ENCODE measurements at places on chromosomes 2 and 18.

DNA sequence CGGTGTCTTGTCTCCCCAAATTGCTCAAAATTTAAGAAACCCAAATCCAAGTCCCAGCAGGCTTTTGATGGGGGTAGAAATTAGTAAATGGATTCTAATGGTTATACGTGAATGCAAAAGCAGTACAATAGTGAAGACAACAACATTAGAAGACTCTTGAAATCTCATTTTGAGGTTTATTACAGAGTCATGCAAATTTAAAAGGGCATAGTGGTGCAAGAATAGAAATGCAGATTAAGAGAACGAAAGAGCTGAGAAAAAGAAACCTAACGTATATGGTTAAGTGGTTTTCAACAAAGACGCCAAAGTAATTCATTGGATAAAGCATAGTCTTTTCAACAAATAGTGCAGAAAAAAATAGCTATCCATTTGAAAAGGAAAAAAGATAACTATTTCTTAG lies 33.2 kb upstream of the CXXC1 start:
- no peak for DNase-seq

- DNase-seq: no peak
Observed at GRCh38 chr2:130878316-130878715, 41.6 kb downstream of the ARHGEF4 start.

DNA sequence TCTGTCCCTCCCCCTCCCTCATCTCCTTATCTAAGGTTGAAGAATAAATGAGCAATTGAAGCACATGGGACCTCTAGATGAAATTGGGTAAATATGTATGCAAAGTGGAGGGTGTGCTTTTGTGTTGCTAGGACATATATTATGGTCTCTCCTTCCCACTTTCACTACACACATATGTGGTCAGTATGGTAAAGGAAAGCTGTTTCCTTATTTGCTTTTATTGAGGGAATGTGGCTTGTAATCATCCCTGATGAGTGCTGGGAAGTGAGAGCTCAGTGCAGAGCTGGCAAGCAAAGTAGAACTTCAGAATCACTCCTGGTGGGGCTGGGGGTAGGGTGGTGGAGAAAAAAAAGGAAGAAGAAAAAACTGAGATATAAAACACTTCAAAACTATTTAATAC lies 189.9 kb upstream of the ATP5MC3 start:
- DNase-seq: no peak

DNA sequence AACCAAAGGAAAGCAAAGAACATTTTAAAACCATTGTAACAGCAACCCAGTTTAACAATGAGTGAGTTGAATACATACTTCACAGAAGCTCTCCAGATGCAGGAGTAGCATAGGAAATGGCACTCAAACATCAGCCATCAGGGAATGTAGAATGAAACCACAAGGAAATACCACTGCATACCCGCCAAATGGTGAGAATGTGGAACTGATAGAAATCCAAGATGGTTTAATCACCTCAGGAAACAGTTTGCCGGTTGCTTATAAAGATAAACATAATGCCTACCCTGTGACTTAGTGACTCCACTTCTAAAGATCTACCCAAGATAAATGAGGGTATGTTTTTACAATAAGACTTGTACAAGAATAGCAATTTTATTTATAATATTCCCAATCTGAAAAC lies 132.0 kb downstream of the GALNT1 start:
- peak; percentile 69 for DNase-seq

GRCh38 chr2:117613101-117613500 lies 201.4 kb upstream of the DDX18 start:
- no peak for DNase-seq

DNA sequence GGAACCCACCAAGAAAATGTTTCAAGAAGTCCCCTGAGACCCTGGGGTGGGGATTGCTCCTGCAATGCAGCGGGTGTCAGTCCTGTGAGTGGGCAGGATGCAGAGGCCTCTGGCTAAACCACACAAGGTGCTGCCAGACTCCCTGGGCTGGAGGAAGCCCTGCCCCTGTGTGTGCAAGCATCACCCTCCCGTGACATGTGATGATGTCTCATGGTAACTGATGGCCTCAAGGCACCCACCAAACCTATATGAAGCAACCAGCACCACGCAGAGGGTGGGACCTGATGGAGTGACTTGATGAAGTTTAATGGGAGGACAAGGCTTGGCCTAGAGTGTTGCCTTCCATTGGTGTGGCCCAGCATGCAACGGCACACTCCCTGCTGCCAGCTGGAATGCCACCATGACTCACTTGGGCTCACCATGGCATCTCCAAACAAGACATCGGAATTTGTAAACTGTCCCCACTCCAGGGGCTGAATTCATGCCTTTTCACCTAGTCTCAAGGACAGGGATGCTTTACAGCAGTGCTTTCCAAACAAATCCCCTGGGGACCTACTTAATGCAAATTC lies 8.7 kb upstream of the SLC14A1 start:
- DNase-seq: no peak

- DNase-seq: peak; percentile 68
Observed at GRCh38 chr2:141055531-141055930, 1075.3 kb downstream of the LRP1B start.

DNA sequence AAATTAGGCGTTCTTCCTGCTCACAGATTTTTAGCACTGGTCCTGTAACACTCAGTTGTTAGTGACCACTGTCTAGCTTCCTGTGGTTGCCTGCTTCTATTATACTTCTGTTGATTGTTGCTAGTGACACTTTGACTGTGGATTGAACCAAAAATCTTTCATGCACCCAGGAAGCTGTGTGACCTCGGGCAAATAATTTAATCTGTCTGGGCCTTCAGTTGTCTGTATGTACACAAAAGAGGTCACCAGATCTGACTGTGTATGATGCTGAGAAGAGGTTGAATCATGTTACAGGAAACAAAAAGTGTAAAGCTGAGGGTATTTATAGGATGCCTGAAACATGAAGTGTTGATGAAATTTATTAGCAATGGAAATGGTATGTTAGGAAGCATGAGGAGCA lies 12.7 kb downstream of the ICOS start:
- DNase-seq: peak; percentile 8

DNA sequence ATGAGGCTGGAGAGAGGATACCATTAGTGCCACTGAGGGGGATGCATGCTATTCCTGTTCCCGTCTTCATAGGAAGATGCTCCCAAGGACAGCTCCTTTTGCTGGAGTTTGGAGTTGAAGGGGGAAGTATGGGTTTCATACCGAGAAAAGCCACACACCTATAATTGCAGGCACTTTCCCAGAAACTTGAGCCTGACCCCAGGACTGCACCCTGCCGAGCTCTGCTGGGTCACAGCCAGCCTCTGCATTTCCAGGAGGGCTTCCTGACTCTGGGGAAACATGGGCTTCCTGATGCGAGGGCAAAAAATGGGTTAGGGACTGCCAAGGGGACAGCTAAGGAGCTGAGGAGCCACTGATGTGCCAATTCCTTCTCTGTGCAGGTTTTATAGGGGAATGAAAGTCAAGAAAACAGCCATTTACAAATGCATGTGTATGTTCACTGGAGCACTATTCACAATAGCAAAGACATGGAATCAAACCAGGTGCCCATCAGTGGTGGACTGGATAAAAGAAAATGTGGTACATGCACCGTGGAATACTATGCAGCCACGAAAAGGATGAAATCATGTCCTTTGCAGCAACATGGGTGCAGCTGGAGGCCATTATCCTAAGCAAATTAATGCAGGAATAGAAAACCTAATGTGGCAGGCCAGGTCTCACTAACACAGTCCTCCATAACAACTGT lies 104.5 kb downstream of the ACAA2 start:
- no peak for DNase-seq

DNA sequence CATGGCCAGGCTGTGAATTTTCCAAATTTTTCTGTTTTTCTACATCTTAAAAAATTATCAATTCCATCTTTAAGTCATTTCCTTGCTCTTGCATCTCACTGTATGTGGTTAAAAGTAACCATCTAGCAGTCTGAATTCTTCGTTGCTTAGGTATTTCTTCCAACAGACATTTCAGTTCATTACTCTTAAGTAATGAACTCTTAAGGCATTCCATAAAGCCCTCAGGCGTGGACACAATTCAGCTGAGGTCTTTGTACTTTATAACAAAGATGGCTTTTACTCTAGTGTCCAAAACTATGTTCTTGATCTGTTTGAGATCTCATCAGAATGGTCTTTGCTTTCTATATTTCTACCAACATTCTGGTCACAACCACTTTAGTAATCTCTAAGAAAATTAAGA lies 253.9 kb upstream of the GCFC2 start:
- DNase-seq: no peak

GRCh38 chr18:77071711-77072292 lies 60.8 kb downstream of the MBP start:
- DNase-seq: peak; percentile 96

- no peak for DNase-seq
Observed at GRCh38 chr2:1915196-1915595, 170.9 kb upstream of the PXDN start.

DNA sequence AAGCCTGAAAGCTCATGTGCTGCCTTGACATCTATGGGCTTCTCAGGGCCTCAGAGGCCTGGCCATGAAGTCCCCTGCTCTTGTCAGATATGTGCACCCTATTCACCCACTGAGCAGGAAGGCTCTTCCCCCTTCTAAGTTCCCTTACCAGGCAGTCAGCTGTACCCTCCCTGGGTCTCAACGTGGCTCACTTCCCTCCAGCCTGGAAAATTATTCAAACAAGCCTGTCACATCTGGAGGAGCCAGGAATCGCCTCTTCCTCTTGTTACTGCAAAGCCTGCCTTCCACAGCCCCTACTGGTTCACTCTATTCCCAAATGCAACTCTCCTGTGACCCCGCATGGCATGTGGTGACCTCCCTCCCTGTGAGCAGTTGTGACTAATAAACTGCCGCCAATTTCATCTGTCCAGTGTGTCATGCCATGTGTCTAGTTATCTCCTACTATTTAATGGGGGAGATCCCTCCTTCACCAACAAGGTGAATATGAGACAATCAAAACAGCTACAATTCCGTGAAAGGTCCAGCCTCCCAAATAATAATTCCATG lies 8.4 kb upstream of the SERPINB8 start:
- no peak for DNase-seq

DNA sequence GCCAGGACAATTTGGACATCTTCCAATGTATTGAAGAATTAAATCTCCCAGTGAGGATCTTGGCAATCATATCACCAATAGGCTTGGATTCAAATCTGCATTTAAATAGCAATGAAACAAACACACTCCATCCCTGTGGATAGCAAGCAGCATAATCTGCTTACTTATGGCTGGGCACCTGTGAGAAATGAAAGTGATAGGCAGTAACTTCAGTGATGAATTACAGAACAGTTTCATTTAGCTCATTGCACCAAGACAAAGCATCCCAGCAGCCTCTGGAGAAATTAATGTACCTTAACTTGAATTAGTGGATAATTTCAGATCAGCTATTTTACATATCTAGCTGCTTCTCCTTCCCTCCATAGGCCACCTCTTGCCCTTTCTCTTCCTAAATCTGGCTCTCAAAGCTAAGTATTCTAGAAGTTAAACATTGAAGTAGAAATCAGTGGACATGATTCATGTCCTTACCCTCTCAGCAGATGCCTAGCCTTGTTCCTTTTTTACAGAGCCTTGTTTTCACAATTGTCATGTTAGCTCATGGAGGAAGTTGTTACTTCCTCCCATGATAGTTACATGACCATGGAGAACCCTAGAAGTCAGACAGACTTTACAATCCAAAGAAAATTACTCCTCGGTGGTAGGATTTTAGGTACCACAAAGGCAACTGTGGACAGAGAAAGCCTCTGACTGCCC lies 88.5 kb upstream of the TACR1 start:
- DNase-seq: no peak

GRCh38 chr2:119425620-119426395 lies 5.8 kb upstream of the TMEM37 start:
- no peak for DNase-seq

GRCh38 chr18:23356915-23357601 lies 96.0 kb upstream of the RIOK3 start:
- DNase-seq: peak; percentile 81

- no peak for DNase-seq
Observed at GRCh38 chr2:20451000-20451290, 4.1 kb downstream of the RHOB start.

- DNase-seq: no peak
Observed at GRCh38 chr18:3796434-3796833, 346.5 kb downstream of the TGIF1 start.

- peak; percentile 82 for DNase-seq
Observed at GRCh38 chr2:36450466-36451196, 95.1 kb downstream of the CRIM1 start.
